ENCODE measurements at places on chromosomes 5 and 9.

DNA sequence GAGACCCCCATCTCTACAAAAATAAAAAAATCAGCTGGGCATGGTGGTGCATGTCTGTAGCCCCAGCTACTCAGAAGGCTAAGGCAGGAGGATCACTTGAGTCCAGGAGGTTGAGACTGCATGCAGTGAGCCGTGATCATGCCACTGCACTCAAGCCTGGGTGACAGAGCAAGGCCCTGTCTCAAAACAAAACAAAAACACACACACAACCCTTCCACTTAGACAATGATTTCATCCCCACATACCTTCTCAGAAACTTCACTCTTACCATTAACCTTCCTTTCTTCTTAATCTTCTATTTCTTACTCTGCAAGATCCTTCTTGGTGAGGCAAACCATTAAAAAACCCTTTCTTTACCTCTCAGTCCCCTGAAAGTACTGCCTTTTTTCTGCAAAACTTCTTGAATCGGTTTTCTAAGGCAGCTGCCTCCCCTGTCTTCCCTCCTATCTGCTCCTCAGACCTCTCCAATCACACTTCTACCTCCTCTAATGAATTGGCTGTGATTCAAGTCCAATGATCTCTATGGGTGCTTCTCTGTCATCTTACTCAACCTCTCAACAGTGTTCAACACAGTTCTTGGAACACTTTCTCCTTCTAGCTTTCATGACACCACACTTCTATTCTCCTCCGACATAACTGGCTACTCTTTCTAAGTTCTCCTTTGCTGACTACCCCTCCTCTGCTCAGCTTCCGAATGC lies 47.3 kb downstream of the PFDN1 start:
- no peak for DNase-seq

GRCh38 chr5:78467752-78468357 lies 107.4 kb downstream of the SCAMP1 start:
- no peak for DNase-seq

- peak; percentile 52 for DNase-seq
These were observed 59.0 kb downstream of the MAT2B start for GRCh38 chr5:163564321-163564938.

DNA sequence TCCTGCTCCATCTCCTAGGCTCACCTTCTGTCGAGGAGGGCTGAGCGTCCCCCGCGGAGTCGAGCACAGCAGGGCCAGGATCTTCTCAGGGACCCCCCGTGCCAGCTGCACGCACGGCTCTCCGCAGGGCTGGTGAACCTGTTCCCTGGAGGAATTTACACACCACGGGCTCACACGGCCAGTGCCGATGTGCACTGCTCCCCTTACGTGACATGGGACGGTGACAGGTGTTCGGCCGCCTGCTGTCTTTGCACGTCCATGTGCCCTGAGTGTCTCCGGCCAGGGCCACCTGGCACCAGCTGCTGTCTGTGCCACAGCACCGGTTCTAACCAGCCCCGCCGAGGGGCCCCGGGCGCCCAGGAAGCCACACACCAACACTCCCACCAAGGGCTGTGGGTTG lies 8.7 kb upstream of the AGPAT2 start:
- DNase-seq, result no peak

GRCh38 chr9:28678097-28678496 lies 1104.8 kb upstream of the C9orf72 start:
- no peak for DNase-seq

GRCh38 chr5:18920966-18921365 lies 1067.0 kb downstream of the CDH18 start:
- DNase-seq, result no peak

DNA sequence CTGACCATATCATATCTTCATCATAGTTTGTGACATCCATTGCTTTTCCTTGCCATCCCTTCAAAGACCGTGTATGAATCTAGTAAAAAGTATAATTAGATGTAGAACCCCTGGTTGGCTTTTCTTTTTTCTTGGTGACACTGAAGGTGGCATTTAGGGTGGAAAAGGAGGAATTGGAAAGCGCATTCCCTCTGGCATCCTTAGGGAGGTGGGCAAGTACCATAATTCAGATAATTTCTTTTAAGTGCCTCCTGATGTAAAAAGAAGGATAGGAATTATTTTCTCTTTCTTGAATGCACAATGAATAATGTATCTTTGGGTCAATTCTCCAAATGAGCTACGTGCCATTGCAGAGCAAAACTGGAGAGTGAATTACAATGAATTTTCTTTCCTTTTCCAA lies 73.2 kb upstream of the SMARCA2 start:
- DNase-seq, result no peak

DNA sequence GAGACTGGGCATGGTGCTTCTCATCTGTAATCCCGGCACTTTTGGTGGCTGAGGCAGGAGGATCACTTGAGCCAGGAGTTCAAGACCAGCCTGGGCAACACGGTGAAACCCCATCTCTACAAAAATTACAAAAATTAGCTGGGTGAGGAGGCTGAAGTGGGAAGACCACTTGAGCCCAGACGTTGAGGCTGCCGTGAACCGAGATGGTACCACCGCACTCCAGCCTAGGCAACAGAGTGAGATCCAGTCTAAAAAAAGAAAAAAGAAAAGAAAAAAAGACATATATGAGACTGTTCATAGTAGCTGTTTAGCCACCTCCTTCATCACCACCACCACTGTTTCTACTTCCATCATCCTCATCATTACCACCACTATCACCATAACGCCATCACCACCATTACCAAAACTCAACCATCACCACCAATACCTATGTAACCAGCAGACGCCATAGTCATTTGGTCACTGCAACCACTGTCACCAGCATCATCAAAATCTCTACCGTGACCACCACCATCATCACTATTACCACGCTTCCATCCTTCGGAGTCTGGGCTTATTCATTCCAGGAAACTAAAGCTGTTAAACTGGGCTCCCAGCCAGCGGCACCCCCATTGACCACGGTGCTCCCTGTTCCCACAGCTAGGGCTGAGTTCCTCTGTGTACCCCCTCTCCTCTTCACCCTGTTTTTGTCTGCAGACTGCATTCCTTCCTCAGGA lies 8.4 kb upstream of the KIF12 start:
- DNase-seq, result no peak

DNA sequence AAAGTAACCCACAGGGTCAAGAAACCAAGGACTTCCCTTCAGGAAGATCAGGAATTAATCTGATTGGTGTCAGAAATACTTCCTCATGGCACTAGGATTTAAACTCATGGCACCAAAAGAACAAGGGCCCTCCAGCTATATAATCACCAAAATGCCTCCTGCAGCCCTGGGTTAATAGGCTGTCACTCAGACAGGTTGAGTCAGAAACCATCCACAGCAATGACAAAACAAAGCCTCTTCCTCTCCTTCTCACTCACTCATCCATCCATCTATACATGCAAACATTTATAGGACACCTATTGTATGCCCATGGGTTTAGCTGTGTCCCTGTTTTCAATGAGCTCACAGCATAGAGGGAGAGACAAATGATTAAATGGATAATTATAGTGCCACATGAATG lies 62.5 kb upstream of the SPOCK1 start:
- DNase-seq, result no peak
